Mesenchymal stem cell (in vitro differentiated cells and primary cell): ENCODE measurements at places on chromosomes 12 and 14.
A peak's percentile ranks its signal among the peaks of the same experiment; 100 is the strongest.

DNA sequence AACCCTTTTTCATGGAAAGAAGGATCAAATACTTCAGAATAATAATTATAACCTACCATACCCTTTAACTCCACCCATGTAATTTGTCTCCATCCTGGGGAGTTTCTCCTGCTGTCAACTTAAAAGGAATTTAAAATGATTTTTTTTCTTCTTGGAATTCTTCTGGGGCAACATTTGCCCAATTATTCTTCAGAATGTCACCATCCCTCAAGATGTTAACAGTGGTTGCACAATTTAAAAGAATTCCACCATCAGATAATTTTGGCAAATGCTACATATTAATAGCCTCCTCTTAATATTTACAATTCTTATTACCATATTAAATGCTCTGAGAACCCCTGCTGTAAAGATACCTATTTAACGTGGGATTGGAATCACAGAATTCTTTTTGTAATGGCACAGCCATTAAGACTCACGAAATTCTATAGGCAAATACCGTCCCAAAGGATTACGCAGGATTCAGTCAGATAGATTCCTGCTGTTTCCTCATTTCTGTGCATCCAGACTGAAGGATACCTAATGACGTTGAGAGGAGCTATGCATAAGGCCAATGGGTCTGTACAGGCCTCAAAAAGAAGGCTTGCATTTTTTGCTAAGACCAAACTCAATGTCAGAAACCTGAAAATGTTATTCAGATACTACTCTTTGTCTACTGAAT, 177.5 kb downstream of the DAD1 start:
- DNase-seq, result no peak

DNA sequence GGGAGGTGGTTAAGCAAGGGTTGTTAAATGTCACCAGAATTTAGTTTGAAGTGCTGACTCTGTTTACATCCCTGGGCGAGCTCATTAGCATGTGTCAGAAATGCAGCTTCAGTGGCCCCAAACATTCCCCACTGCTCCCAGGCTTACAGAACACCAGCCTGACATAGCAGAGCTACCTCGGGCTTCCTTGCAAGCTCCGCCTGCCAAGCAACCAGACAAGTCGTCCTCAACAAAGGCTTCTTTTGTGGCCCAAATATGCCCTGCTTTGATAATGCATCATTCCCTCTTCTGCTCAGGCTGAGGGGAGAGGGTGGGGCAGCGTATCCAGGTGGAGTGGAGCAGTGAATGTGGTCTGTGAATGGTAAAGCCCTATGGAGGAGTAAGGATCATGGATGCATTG, 28.0 kb downstream of the ERH start:
- DNase-seq, result no peak

- DNase-seq, result no peak
These were observed 70.9 kb upstream of the ETV6 start for GRCh38 chr12:11578461-11578993.

DNA sequence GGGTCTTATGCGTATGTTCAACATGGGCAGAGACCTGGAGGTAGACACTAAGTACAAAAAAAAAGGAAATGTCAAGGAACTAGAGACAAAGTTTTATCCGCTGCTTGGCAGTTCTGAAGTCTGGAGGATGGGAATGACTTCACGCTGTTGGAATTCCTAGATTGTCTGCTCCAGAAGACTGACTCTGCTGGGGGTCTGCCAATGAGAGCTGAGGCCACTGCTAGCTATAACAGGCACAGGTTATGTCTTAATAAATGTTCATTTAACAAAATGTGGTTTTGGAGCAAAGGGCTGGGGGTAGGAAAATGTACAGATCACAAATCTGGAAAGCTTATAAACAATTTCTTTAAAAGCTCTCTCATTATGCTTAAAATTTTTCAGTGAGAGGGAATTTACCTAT, 5.9 kb downstream of the RNASE8 start:
- peak; percentile 53 for DNase-seq

DNA sequence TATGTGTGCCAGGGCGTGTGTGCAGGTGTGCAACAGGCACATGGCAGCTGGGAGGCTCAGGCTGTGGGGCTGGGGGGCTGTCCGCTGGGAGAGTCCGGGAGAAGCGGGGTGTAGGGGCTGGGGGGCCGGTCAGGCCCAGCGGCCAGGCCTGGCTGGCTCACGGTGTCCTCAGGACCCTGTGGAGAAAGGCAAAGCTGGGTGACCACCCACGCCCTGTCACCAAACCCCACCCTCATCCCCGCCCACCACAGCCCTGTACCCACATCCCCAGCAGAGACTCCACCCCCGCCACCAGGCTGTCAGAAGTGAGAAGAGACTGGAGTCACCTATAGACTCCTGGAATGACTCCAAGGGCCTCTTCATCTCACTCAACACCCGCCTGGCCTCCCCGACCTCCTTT, 85.3 kb downstream of the SCARB1 start:
- DNase-seq, result no peak

- no peak for DNase-seq
These were observed 48.2 kb upstream of the MANSC4 start for GRCh38 chr12:27828196-27828595.

GRCh38 chr12:111249018-111249370, 119.9 kb downstream of the PHETA1 start:
- DNase-seq, result no peak

DNA sequence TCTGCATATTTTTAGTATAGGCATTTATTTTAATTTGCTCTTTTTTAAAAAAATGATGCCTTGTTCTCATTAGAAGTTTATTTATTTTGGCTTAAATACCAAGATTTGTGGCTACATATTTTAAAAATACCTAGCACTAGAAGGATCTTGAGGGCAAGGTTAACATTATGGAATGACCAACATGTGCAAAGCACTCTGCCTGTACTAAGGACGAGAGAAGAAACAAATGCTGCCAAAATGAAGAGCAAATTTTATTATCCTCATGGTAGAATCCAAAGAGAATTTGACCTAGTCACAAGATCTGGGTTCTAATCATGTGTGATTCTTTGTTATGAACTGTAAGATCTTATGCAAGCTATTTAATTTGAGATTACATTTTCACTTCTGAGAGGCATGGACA, 2.8 kb downstream of the CAND1 start:
- no peak for DNase-seq

GRCh38 chr14:69317102-69317755, 57.3 kb downstream of the GALNT16 start:
- DNase-seq, result peak; percentile 97

DNA sequence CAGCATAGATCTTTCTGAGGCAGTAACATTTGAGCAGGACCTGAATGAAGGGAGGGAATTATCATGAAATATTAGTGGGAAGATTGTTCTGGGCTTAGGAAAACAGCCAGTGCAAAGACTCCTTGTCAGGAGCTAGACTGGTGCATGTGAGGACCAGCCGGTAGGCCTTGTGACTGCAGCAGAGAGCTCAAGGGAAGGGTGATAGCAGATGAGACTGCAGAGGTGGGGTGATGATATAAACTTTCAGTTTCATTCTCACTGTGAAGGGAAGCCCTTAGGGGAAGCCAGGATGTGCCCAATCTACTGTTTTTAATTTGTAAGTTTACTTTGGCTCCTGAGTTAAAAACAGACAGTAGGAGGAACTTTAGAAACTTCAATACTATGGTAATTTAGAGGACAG, 12.4 kb downstream of the IL22 start:
- peak; percentile 59 for DNase-seq

DNA sequence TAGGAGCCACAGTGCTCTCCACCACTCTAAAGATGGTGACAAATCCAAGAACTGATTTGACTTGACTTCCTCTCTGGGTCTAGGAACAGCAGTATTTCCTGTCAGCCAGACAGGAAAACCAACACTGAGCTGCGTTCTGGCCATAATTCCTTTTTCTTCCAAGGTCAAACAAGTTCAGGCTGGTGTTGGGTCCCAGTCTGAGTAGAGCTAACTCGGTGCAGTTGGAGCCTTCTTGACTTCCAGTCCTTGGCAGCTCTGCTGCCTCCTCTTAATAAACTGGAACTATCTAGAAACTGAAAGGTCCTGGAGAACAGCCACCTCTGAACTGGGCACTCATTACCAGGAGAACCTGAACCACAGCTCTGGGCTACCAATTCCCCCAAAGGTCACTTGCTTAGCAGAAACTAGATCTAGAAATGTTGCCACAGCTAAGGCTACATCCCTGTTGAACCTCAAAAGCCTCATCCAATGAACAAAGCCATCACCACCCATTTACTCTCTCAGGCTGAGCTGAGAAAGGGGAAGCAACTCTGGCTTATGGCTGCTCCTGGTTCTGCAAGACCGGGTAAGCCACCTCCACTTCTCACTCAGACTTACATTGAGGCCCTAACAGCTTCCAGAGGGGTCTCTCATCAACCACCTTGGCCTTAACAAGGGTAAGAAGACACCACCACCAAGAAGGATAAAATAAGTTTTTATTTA, 27.7 kb downstream of the MAX start:
- no peak for DNase-seq

DNA sequence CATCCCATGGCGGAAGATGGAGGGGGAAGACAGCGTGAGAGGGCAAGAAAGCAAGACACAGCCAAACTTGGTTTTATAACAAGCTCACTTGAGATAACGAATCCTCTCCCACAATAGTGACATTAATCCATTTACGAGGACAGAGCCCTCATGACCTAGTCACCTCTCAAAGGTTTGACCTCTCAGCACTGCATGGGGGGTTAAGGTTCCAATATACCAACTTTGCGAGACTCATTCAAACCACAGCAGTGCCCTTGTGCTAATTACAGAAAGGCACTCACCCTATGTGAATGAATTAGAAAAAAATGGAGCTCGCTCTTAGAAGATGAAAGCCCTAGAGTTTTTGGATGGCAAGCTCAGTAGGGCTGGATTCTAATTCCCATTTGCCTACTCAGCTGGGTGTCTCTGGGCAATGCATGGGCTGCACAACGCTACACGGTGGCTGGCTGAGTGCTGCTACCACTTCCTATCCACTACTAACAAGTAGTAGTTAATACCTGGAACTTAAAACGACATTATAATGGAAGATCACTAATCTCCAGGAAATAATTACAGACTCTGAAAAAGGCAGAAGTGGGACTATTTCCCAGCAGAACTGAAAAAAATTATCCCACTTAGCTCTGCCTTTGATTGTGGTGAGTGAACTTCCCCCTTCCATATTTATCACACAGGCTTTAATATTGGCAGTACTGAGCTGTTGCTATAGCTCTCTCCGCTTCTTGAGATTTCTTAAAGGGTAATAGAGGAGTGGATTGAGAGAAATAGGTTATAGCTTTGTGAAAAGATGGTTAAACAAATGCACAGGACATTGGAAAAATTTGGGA, 27.5 kb downstream of the TESPA1 start:
- DNase-seq, result no peak

- DNase-seq, result peak; percentile 74
These were observed 424 bp downstream of the BBOF1 start for GRCh38 chr14:74019408-74020137.

DNA sequence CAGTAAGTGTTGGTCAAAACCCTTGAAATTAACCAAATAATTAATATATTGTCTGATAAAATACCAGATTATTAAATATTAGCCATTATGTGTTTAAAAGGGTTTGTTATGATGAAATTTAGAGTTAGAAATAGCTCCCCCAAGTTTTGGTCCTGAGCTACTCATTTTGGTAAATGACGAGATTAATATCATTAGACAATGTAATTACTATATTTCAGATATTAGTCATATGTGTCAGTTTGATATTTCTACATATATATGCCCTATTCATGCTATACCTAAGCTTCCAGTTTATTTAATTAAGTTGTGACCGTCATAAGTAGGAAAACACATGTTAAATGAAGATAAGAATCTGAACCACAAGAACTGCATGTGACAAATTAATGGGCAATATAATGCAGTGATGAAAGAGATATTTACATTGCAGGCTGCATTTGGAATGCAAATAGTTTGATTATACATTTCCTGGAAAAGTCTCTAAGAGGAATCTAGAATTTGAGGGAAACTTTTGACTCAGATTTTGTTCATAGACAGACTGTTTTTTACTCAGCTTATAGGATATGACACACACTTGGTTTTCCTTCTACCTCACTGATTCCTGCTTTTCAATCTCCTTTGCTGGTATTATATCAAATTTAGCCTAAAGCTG, 70.5 kb downstream of the TBC1D30 start:
- DNase-seq, result peak; percentile 12

GRCh38 chr12:79521576-79521975, 169.2 kb downstream of the PAWR start:
- no peak for DNase-seq

GRCh38 chr12:130835011-130835410, 4.0 kb downstream of the STX2 start:
- DNase-seq, result no peak

- DNase-seq, result peak; percentile 97
These were observed 216.5 kb downstream of the PHLDA1 start for GRCh38 chr12:75814851-75815754.

DNA sequence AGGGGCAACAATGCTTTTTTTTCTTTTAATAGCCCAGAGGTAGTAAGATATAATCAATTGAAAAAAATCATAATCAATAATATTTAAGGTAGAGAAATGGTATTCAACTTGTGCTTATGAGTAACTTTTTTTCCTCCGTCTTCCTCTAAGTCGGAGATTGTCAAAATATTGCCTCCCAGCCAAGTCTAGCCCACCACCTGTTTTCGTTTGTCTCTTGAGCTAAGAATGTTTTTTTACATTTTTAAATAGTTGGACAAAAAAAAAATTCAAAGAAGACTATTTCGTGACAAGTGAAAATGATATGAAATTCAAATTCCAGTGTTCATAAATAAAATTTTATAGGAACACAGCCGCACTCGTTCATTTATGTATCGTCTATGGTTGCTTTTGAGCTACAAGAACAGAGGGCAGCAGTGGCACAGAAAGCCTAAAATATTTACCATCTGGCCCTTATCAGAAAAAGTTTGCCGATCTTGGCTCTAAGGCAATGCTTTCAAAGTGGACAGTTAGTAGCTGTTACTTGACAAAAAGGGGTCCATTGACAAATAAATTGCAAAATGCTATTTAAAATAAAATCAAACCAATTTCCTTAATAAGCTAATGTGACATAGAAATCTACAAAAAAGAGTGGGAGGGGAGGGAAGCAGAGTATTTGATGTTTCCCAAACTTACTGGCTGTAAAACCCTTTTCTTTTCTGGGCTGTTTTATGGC, 40.8 kb upstream of the MAX start:
- DNase-seq, result no peak

GRCh38 chr12:32087306-32087705, 19.3 kb upstream of the BICD1 start:
- DNase-seq, result no peak

DNA sequence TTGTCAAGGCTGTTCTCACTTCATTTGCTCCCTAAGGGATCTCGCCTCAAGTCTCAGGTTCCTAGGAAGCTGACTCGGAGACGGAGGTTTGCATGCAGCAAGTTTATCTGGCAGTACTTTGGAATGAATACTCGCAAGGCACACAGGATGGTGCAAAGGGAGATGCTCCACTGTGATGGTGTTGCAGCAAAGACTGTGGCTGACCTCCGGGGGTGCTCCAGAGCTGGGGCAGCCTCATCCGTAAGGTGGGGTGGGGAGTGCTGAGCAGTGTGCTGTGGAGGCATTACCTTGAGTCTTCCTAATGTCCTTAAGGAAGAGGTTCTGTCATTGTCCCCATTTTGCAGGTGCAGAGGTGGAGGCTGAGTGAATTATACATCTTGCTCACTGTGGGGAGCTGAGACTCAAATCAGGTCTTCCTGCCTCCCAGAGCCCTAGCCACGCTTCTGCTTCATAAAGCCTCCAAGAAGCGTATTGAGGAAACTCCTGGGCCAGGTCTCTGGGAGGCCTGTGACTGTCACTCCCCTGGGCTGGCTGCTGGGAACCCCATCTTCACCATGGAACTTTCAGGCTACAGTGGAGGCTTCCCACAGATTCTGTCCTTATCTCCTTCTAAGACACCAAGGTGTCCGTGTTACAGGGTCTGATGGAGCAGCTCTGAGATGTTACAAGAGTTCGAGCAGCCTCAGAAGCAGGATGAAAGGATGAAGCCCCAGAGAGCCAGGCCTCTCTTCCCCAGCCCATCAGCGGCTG, 39.5 kb downstream of the GALNT16 start:
- no peak for DNase-seq
